ENCODE measurements at places on chromosomes 3 and 15.

DNA sequence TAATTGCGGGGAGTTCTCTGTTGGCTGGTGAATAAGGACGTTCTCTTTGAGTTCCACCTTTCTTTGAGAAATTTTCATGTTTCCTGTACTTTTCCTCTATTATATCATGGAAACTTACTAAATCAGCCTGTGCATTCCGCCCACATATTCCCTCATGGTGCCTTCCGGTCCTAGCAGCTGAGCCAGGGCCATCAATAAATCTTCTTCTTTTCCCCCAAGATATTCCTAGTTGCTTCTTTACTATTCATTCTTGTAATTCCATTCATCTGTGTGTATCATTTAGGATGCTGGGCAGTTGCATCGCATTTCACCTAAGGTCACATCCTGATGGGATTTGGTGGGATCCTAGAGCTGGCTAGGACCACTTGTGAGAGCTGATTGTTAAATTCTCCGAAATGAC lies 139.2 kb downstream of the RBMS3 start:
- no peak for DNase-seq

DNA sequence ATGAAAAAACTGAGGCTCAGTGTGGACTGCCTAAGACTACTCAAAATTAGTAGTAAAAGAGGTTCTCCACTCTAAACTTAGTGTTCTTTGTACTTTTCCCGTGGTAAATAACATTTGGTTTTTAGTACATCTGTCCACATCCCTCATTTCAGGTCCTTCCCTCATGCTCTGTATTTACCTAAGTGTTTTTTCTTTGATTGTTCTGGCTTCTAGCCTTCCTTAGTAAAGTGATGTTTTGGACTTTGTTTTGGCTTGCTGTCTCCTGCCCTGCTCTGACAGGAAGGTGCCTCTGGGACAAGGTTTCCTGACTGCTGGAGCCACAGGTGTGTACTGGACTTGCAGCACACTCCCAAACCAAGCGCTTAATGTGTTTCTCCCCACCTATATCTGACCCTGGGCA lies 29.9 kb upstream of the ALDH1A2 start:
- no peak for DNase-seq

DNA sequence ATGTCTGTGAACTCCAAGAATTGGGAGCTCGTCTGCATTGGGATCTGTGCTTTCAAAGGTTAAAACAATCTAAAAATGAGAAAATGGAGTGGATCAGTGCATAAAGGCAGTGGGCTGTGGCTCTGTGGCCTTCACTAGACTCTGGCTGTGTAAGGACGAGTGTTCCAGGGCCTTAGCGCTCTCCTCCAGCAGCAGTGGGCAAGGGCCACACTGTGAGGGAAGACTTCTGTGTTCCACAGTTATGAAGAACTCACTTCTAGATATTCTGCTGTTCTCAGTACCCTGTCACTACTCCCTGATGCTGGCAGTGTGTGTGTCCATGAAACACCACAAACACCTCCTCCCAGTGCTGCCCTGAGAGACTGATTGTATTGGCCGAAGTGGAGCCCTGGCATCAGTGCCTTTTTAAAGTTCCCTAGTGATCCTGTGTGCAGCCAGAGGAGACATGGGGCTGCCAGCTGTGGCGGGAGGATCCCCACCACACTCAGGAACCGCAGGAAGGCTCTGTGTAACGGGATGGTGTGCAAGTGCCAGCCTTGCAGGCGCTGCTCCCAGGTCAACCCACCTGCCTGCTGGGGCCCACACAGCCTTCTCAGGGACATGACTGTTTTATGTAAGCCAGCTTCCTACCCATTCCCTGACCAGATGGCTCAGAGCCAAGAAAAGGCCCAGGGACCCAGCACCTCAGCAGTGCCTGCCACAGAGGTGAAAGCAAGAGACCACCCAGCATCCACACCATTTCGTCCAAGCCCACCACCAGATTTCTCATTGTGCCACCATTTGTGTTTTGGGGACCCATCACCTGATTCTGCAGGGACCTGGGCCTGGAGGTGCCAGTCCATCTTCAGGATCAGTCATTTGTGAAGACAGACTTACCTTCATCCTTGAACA lies 40.4 kb downstream of the ABTB1 start:
- no peak for DNase-seq

- no peak for DNase-seq
These were observed 665.6 kb upstream of the CCDC54 start for GRCh38 chr3:106711650-106712049.

DNA sequence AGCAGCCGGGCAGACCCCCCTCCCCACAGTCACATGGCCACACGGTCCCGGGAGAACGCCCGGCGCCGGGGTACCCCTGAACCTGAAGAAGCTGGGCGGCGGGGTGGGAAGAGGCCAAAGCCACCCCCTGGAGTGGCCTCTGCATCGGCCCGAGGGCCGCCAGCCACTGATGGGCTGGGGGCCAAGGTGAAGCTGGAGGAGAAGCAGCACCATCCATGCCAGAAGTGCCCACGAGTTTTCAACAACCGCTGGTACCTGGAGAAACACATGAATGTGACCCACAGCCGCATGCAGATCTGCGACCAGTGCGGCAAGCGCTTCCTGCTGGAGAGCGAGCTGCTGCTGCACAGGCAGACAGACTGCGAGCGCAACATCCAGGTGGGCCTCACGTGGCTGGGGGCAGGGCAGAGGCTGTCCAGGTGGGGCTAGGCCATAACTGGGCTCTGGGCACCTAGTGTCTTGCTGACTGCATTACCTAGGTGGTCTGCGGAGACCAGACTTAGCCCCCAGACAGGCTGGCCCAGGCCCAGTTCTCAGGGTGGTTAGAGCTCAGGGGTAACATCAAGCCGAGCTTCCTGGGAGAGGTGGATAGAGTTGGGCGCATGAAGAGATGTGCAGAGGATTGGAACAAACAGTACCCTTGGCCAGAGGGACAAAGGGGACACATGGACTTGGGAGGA lies 6.1 kb downstream of the ZBTB47 start:
- DNase-seq: no peak

- DNase-seq: no peak
These were observed 88.6 kb downstream of the LRIG1 start for GRCh38 chr3:66411961-66412887.

DNA sequence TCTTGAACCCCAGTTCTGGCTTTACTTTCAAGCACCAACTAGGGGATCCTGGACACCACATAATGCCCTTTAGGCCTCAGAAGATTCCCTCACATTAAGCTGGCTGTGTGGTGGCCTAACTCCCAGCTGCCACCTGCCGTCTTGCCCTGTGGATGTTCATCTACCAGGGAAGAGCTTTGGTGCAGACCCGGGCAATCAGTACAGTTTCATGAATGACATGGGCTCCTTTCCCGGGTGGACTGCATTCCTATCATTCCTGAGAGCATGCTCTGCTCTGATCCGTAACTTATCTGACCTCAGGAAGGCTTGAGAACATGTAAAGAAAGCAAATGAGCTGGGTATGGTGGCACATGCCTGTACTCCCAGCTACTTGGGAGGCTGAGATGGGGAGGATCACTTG lies 50.0 kb upstream of the GSK3B start:
- DNase-seq: no peak

GRCh38 chr3:5572168-5572567 lies 384.7 kb downstream of the EDEM1 start:
- DNase-seq: no peak

- DNase-seq: no peak
These were observed 939.1 kb downstream of the OTOL1 start for GRCh38 chr3:162435750-162436149.

DNA sequence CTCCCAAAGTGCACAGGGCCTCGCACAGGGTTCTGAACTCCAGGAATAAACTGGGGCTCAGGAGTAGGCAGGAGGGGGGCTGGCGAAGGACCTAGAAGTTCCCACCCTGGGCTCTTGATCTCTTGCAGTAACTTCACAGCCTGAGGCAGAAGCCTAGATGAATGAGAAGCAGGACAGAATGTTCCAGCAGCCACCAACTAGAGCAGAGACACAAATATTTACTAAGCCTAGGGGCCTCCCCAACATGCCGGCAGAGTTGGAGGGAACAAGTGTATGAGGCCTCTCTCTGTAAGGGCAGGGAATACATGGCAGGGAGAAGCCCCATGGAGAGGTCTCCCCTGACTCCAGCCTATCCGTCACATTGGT lies 25.3 kb upstream of the C15orf39 start:
- DNase-seq: no peak

GRCh38 chr3:60085649-60086048 lies 1035.8 kb upstream of the CFAP20DC start:
- no peak for DNase-seq

- no peak for DNase-seq
These were observed 603 bp downstream of the SCAPER start for GRCh38 chr15:76904461-76905012.

- DNase-seq: no peak
These were observed 97.2 kb upstream of the TMCO5A start for GRCh38 chr15:37837276-37837675.

- no peak for DNase-seq
These were observed 11.4 kb downstream of the SQOR start for GRCh38 chr15:45646220-45646619.

DNA sequence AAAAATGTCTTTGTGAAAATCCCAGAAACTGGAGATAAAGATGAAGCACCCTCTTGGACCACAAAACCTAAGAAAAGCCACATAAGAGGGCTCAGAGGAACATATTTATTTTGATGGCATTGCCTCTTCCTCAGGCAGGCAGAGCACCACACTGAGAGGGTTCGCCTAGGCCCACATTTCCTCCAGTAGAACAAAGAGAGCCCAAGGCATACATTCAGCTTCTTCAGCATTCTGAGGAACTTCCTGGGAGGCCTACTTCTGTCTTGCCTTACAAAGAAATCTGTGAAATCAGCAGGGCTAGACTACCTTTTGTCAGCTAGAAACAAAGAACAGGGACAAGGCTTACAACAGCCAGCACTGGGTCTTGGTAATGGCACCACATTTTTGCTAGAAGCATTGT lies 1325.3 kb downstream of the SI start:
- no peak for DNase-seq

DNA sequence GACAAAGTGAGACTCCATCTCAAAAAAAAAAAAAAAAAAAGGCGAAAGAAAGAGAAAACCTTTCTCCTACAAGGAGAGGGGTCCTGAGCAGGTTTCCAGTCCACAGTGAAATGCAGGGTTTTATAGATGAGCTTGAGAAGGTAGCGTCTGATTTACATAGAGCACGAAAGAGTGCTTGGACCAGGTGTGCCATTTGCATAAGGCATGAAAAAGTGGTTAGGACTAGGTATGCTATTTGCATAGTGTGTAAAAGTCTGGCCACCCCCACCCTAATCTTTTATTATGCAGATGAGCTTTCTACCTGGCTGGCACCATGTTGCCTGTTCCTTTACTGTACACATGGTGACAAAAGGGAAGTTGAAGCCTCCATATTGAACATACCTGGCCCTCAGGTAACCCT lies 13.6 kb upstream of the RNU6-1 start:
- DNase-seq: no peak

- no peak for DNase-seq
These were observed 107.7 kb downstream of the TCF12 start for GRCh38 chr15:57026016-57026592.

- no peak for DNase-seq
These were observed 165.6 kb downstream of the CACNA1D start for GRCh38 chr3:53659996-53660395.

DNA sequence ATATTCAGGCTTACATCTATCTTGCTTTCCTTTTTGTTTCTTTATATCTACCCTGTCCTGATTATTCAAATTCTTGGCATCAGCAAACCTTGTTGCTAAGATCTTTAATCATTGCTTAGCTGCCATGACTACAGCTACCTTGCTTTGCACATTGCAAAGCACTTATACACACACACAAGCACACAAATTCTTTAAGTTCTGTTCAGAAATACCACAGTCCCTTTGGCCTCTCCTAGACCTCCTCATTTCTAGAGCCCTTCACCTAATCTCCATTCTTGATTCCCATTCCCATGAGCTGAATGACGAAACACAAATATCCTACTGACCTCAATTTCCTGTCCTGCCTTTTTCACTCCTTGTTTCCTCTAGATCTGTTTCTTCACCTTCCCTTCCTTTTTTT lies 409.6 kb downstream of the UNC13C start:
- no peak for DNase-seq

DNA sequence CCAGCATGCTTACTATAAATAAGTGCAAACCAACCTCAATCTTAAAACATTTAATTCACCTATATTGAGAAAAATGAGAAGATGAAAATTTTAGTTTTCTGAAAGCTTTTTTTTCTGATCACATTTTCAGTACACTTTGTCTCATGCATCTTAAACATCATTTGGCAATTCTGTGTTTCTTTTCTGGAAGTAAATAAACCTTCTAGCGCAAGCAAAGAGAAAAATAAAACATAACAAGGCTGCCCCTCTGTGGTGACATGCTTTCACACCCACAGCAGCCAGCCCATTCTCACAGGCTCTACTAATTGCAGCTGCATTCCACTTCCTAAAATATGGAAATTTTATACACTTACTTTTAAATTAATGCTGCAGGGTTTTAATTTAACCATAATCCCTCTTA lies 90.1 kb downstream of the NEK10 start:
- DNase-seq: no peak

- DNase-seq: no peak
These were observed 214.3 kb downstream of the SQOR start for GRCh38 chr15:45849136-45849535.

DNA sequence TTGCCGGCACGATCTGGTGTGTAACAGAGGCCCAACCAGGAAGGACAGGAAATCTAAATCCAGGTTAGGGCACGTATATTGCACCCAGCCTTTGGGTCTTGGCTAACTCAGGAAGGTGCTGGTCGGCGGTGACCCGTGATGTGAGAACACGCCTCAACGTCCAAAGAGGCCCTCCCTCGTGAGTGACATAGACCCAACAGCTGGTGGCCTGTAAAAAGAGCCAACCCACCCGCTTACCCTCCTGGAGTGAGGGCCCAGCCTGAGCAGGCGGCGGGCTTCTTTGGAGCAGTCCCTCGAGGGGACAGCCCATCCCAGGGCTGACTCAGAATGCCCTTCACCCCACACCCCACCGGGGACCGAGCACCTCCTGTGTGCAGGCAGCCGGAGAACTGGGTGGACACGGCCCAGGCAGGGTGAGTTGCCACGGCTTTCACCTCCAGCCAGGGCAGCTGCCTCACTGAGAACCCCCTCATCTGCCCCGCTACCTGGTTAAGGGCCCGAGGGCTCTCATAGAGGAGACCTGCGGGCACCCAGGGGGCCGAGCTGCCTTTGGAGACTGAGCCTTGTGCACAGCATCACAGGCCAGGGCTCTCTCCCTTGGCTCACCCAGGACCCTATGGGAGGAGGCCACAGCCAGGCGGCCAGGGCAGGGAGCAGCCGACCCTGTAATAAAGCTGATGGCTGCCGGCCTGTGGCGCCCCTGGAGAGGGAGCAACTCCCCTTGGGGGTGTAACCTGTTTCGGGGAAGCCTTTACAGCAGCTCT lies 41.8 kb downstream of the ZNF710 start:
- DNase-seq: no peak
